ENCODE measurements at places on chromosomes 5 and 9. TPM values are rescaled to one million over a fixed set of nuclear protein-coding genes. Genes with fewer than 3 reads are reported as not detected.

GRCh38 chr9:90999425-91000397, 198.1 kb downstream of the SYK start:
- no peak for DNase-seq
- H3K4me3 ChIP-seq: no peak overlapping the region

WDR38 gene
- not detected for total RNA-seq

IFNA13 gene
- total RNA-seq: not detected

GRCh38 chr5:175658299-175659145, 651 bp downstream of the HRH2 start:
- no peak overlapping the region for H3K27ac ChIP-seq
- H3K4me3 ChIP-seq: peak overlapping the region; percentile 59
- H3K4me1 ChIP-seq: no peaks in the 10 kb centered on the region
- no peaks in the 10 kb centered on the region for H3K27me3 ChIP-seq
- DNase-seq: no peak

GRCh38 chr5:125043781-125044391, 297.4 kb upstream of the ZNF608 start:
- no peak for DNase-seq
- H3K27me3 ChIP-seq: no peaks in the 10 kb centered on the region
- no peaks in the 10 kb centered on the region for H3K36me3 ChIP-seq
- peaks cover 14% of the 10 kb centered on the region for H3K4me1 ChIP-seq

GRCh38 chr9:133980864-133981588, 11.1 kb downstream of the VAV2 start:
- no peak for DNase-seq
- peaks cover 21% of the 10 kb centered on the region for H3K4me1 ChIP-seq
- H3K4me3 ChIP-seq: no peak overlapping the region
- H3K36me3 ChIP-seq: no peaks in the 10 kb centered on the region
- H3K27me3 ChIP-seq: no peaks in the 10 kb centered on the region

TAF11L11 gene
- total RNA-seq: not detected

ADAMTSL2 gene
- total RNA-seq: 2.0 TPM

C5 gene
- 2.0 TPM for total RNA-seq

WDR70 gene
- total RNA-seq: 31.4 TPM
